ENCODE measurements at places on chromosomes 6 and 20.

DNA sequence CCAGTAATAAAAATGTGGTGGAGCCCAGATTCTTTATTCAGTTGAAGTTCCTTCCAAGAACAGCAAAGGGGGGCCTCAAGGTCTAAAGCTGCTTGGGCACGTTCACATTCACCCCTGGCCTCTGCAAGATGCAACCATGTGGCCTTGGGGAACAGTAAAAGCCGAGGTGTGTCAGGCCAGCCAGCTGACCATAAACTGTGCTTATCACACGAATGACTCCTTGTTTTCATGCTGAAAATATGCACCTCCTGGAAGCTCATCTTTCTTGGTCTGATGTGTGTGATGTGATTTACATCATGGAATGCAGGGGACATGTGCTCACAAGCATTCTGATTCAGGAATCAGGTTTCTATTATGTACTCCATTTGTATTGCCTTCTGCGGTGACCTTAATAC, 211.6 kb upstream of the MARCKS start:
- DNase-seq = peak; percentile 95

DNA sequence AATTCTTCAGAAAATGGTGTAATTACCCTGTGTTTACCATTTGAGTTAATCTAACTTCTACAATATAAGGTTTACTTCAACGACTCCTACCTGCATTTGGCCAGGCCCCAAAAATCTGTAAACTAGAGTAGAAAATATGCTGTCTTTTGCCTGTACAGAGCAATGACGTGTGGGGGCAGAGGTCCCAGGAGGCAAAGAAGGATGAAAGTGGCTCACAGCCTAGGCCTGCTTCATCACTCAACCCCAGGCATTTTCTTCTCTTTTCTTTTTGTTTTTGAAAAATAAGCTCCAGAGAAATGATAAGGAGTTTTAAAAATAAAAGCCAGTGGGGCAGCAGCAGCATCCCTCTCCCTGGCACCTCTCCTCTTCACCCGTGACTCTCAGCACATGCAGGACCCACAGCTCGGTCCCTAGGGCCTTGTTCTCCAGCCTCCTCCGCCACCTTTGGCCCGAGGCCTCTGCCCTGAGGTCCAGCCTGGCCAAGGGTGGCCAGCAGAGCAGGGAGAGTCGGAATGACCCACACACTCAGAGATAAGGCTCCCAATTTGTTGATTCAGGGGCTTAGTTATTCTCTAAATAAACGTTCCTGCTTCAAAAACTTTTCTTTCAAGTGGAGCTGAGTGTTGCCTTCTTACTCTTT, 310.3 kb upstream of the RNF24 start:
- DNase-seq = no peak

DNA sequence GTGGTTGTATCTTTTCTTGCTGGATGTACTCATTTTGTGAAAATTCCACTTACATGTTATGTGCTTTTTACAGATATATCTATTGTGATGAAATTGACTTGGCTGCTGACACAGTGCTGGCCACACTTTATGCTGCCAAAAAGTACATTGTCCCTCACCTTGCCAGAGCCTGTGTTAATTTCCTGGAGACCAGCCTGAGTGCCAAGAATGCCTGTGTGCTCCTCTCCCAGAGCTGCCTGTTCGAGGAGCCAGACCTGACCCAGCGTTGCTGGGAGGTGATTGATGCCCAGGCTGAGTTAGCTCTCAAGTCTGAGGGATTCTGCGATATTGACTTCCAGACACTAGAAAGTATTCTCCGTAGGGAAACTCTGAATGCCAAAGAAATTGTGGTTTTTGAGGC, 4.9 kb downstream of the BTBD3 start:
- no peak for DNase-seq

DNA sequence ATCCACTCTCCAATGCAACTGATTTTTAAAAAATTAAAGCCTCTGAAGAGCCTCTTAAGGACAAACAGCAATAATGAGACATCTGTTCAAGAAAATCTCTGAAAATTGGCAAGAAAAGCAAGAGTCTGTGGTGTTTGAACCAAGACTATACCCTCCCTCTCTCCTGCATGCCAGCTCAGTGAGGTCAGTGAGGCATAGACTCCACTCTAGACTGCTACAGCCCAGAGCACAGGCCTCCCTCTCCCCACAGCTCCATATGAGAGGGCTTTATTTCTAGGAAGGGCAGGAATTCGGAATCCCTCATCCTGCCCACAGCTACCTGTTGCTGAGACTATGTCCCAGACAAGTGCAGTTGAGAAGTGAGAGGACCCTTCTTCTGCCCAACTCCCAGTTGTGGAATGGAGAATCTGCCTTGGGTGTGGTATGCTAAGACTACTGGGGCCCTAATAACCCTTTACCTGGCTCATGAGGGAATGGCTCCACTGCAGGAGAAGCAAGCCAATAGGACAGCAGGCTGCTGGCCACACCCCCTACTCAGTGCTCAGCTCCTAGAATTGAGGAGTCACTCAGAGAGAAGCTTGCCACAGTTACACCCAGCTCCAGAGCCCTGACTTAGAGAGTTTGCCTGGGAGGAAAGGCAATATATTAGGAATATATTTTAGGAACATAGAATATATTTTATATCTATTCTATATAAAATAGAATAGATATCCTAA, 22.7 kb upstream of the HLA-DQA1 start:
- no peak for DNase-seq

DNA sequence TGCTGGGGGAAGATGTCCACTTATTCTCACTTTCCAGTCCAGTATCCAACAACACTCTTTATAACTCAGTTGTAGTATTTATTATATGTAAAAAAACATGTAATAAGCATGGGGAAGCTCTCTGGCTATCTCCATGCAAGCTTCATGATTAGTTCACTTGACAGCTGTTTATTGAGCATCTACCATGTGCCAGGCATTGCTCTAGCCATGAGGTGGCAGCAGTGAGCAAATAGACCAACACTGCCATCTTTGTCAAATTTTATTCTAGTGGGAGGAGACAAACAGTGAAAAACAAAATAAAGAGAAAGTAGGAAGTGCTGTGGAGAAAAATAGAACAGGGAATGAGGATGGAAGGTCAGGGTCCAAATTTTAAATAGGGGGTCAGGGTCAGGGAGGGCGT, 131.8 kb downstream of the CFAP61 start:
- no peak for DNase-seq

GRCh38 chr6:14502551-14502950, 385.0 kb downstream of the CD83 start:
- DNase-seq = no peak

DNA sequence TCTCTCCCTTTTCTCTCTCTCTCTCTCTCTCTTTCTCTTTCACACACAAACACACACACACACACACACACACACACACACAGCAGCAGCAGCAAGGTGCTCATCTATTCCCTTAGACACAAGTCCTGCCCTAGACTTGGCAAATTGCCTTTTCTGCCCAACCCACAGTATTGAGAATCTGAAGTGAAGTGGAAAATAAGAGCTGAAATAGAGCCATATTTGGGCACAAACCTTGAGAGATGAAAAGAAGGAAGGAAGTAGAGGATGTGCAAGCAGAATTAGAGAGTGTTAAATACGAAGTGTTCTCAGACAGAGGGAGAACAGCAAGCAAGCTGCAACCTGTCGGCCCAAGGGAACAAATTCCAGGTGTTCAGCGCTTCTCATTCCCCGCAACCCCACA, 557.5 kb upstream of the NOX3 start:
- no peak for DNase-seq

GRCh38 chr6:21244897-21245470, 348.6 kb upstream of the SOX4 start:
- no peak for DNase-seq

GRCh38 chr6:156600678-156601077, 176.5 kb upstream of the ARID1B start:
- DNase-seq = no peak

GRCh38 chr6:94680669-94681212, 896.6 kb upstream of the MANEA start:
- no peak for DNase-seq

DNA sequence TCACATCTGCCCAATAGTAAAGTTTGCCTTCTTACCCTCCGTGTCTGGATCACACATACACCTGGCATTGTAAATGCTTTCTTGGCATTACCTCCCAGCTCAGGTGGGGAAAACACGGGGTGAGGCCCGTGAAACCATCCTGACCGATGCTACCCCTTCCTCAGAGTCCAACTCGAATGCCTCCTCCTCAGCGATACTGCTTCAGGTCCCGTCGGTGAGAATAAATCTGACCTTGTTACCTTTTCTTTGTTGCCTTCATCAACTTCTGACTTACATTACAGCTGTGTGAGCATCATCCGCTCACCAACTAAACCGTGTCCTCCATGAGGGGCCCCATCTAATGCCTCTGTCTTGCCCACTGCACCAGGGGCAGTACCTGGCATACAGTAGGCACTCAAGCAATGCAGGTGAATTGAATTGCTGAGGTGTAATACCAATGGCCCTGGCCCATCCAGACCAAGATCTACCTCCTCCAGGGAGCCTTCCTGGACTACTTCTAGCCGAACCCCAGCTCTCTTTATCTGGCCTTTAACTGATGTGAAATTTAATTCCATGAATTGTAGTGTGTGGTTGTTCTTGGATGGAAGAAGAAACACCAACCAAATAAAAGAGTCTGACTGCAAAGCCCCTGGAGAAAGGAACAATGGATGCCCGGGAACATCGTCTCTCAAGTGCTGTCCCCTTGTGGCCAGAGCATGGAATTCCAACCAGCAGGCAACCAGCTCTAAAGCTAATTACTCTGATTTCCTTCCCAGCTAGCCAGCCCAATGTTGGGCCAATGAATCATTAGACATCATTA, 141.5 kb downstream of the ANKRD60 start:
- no peak for DNase-seq

GRCh38 chr6:106385530-106385929, 25.0 kb downstream of the CRYBG1 start:
- DNase-seq = no peak

- DNase-seq = no peak
Observed at GRCh38 chr6:161394437-161394836, 120.6 kb upstream of the AGPAT4 start.

DNA sequence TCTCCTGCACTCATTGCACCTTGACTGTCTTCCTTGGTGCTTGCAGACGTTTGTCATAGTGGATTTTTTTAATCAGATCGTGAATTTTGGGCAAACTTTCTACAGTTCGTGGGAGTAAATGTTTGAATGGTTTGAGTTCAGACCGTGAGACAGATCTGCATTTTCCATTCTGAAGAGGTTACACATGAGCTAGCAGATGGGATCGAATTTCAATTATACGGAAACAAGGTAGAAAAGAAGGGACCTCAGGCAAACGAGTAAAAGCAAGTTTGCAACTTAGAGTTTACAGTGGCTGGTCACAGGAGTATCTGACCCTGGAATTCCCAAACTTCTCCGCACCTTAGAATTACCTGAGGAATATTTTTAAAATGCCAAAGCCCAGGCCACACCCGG, 17.2 kb upstream of the NCR2 start:
- DNase-seq = no peak

DNA sequence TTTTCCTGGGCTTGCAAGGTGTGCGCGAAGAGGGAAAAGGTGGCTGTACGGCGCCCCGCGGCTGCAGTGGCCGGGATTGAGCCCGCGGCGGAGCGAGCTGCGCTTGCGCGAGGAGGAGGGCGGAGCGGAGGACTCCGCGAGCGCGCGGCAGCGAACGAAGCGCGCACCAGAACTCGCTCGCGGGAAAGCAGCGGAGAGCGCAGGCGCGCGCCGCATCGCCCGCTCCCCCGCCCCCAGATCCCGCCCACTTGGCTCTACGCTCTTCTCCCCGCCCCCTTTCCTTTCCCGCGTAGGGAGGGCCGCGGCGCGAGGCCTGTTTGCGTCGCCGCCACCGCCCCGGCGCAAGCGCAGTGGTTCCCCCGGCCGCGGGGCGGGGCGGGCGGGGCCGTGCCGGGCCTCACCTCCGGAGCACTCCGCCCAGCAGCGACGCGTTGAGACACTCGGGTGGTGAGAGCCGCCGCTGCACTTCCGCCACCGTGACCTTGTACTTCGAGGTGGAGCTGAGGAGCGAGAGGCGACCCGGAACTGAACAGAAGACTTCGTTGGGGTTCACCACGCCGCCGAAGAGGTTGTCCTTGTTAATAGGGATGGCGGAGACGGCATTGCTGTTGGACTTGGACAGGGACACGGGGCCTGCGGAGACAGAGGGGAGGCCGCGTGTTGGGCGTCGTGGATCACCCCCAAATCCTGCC, 10.6 kb downstream of the TFAP2A start:
- DNase-seq = peak; percentile 90

DNA sequence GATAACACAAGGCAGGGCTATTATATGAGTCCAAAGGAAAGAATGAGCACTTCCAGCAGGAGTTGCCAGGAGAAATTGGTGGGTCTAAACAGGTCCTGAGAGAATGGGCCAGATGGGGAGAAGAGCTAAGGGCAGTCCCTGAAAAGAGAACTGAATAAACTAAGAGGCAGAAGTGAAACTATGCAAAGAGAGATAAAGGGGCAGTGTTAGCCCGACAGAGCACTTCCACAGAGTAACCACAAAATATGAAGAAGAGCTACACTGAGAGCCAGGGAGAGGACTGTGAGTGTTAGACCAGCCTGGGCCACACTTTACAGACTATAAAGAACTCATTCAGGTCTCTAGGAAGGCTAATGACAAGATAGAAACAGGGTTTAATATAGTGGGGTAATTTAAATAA, 43.8 kb downstream of the RALGAPA2 start:
- DNase-seq = no peak

- DNase-seq = no peak
Observed at GRCh38 chr20:64188682-64189529, 24.7 kb downstream of the MYT1 start.

DNA sequence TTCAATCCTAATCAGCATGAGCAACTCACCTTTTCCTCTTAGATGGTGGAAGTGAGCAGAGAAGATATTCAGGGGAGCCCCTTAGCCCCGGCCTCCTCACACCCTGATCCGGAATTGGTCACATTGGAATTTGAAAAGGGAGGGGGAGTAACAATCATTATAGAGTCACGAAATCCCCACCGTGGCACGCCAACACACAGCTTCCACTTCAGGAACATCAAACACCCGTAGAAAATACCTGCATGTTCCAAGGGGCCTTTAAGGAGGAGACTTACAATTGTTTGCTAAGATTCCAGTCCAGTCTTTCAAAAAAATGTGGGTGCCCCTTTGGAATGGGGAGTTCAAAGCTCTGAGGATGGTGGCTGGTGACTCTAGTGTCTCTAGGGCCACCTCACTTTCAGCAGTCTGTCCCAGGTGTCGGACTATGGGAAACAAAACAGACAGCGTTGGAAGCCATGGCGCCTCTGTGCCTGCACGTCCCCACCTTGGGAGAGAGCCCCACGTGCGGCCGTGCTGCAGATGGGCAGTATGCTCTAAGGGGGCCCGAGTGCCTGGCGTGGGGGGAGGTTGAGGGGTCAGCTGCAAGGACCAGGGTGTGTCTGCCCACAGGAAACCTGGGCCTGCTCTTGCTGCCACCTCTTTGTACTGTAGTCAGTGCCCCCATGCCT, 2.4 kb downstream of the CD93 start:
- DNase-seq = no peak

DNA sequence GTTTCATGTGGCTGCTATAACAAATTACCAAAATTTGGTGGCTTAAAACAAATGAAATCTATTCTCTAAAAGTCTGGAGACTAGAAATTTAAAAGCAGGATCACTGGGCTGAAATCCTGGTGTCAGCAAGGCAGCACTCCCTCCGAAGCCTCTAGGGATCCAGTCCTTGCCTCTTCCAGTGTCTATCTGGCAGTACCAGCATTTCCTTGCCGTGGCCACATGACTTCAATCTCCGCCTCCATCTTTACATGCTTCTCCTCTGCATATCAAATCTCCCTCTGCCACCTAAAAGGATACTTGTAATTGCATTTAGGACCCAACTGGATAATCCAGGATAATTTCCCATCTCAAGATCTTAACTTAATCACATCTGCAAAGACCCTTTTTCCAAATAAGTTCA, 30.2 kb downstream of the ARHGAP18 start:
- DNase-seq = no peak
